ENCODE measurements at places on chromosomes 1 and 21.

- no peak for DNase-seq
Measured at GRCh38 chr1:178367151-178367550, 129.6 kb downstream of the CLEC20A start.

DNA sequence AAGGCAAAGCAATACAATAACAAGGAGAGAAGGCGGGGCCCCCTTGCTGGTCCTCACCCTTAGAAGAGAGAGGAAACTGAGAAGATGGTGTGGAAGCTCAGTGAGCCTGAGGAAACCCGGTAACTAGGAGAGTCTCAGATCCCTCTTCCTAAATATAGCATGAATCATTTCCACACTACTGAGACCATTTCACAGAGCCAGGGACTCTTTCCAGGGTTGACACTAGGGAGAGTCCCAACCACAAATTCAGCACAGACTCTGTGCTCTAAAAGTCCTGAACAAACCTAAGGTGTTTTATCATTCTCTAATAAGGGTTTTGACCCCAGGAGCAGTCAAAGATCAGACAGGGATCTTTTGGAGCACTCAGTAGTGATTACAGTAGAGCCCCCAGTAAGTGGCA, 647.7 kb downstream of the KCNT2 start:
- DNase-seq = no peak

- no peak for DNase-seq
Measured at GRCh38 chr1:78370779-78371482, 119.8 kb upstream of the PTGFR start.

- DNase-seq = no peak
Measured at GRCh38 chr1:41313661-41314131, 47.5 kb upstream of the FOXO6 start.

DNA sequence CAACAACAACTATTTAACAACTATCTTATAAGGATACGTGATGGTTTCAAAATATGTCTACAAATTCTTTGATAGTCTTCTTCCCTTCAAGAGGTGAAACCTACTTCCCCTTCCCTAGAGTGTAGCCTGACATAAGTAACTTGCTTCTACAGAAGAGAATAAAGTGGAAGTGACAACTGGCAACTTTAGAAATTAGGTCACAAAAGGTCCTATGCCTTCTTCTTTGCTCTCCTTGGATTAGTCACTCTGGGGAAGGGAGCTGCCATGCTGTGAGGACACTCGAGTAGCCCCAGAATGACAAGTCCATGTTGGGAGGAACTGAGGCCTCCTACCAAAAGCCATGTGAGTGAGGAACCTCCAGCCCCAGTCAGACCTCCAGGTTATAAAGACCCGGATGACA, 19.2 kb downstream of the EFCAB14 start:
- DNase-seq = no peak

GRCh38 chr1:208644401-208645160, 400.4 kb upstream of the PLXNA2 start:
- no peak for DNase-seq

DNA sequence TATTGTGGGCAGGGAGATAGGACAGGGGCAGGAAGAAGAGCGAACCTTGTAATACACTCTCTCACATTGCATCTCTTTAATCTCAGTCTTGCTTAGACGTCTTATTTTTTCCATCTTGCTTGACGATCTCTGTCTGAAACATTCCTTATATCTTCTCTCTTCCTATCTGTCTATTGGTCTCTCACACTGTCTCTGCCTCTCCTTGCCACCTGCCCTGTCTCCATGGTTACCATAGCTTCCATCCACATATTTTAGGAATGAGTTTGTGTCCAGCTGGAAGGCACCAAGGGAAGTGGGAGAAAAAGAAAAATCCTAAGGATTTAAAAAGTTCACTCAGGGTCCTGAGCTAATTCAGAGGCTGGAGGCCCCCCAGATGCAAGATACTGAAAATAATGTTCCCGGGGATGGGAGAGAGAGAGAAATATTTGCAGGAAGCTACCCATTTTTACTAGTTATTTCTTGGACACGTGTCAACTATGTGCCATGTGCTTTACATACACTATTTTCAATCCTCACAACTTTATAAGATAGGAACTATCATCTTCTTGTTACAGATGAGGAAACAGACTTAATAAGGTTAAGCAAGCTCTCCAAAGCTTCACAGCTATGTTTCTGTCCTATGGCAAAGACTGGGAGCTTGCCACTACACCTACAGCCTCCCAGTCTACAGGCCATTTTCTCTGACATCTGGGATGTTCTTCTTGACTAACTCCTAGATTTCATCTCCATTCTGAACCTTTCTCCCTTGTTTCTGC, 933 bp downstream of the ANKRD34A start:
- DNase-seq = no peak

DNA sequence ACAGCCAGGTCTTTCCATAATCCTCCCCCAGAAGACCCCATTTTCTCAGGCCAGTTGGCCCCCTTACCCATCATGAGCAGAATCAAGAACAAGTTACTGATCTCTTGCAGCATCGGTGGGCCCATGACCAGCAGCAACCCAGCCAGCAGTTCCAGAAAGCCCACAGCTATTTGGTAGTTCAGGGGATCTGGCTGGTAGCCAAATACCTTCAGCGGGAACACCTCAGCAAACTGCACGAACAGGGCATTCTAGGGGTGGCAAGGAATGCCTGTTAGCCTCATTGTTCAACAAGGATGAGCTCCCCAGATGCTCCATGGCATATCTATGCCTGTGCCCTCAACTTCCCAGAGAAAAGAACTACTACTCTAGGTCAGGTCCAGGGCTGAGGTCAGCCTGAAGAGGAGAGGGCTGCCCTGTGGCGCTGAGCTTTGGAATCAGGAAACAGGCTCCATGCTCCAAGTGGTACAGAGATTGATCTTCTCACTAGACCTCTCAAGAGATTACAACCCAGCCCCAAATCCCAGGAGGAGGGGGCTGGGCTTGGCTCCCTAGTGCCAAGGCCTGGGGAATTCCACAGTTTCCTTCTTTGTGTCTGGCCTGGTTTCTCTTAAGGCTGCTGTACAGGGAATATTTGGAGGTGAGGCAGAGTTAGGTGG, 1.3 kb downstream of the TMEM35B start:
- DNase-seq = no peak

- DNase-seq = no peak
Measured at GRCh38 chr1:23601968-23602876, 42.9 kb upstream of the ID3 start.

DNA sequence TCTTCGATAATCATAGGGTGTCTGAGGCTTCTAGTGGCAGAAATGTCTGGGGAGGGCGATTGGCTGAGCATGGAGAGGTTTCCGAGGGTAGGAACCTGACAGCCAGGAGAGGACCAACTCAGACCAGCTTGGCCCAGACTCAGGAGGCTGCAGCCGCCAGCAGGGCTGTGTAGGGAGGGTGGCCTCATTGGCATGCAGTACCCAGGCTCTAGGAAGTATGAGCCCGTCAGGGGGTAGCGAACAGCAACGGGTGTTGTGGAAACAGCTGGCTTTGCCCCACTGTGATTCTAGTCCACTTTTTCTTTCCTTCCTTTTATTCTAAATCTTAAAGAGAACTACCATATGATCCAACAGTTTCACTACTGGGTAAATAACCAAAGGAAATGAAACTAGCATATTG, 103.3 kb downstream of the DIRAS3 start:
- DNase-seq = no peak

- peak; percentile 83 for DNase-seq
Measured at GRCh38 chr1:205061665-205062069, 18.7 kb downstream of the CNTN2 start.

DNA sequence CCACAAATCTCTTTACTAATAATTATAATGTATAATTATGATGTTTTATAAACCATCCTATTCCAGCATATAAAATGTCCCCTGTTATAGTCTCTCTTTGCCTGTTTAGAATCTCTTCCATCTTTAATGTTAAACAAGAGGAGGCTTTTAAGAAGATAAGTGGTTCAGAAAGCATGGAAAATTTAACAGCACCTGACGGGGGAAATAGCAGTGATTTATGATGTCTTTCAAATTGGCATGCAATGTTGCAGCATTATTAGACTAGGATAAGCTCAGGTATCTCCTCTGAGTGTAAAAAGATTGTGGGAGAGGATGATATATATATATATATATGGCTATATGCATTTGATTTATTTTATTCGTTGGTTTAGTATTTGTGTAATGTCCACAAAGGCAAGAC, 24.4 kb downstream of the GIPC2 start:
- no peak for DNase-seq

- no peak for DNase-seq
Measured at GRCh38 chr1:176896216-176896615, 268.3 kb downstream of the ASTN1 start.

All from muscle of back (tissue), 13 donors.